ENCODE measurements at places on chromosomes 11 and 22.

GRCh38 chr22:48300877-48301276 lies 1526.8 kb downstream of the BRD1 start:
- DNase-seq, result no peak

DNA sequence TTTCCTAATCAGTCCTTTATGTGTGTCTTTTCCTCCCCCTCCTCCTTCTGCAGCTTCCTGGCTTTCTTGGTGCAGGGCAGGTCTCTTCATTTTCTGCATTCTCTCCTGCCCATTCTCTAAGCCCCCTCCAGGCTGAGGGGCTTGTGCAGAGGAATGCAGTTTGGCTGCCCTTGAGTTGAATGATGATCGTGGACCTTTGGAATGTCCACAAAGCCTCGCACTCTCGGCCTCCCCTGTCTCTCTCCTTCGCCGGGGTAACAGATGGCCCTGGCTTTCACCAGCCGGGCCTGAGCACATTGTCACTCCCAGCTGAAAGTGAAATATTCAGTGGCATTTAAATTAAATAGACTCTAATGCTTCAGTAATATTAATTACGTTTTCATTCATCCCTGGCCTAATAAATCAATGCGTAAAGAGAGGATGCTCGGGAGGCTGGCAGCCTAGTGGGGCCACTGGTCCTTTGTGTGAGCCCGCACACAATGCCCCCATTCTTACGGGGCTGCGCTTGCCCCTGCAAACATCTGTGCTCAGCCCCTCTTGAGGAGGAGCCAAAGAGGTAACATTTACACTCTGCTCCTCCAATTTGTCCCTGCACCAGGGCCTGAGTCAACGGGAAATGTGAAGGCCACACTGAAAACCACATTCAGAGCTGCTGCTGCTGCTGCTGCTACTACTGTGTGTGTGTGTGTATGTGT lies 64.9 kb upstream of the PAX6 start:
- no peak for DNase-seq

GRCh38 chr11:83311701-83312100 lies 25.5 kb upstream of the CCDC90B start:
- DNase-seq, result no peak

- DNase-seq, result no peak
Observed at GRCh38 chr11:67268962-67269268, 2.6 kb downstream of the GRK2 start.

GRCh38 chr11:11865449-11865848 lies 23.7 kb downstream of the USP47 start:
- DNase-seq, result peak; percentile 64

- no peak for DNase-seq
Observed at GRCh38 chr22:50004918-50005317, 7.6 kb downstream of the IL17REL start.

- DNase-seq, result no peak
Observed at GRCh38 chr11:2295971-2296912, 5.5 kb downstream of the C11orf21 start.

DNA sequence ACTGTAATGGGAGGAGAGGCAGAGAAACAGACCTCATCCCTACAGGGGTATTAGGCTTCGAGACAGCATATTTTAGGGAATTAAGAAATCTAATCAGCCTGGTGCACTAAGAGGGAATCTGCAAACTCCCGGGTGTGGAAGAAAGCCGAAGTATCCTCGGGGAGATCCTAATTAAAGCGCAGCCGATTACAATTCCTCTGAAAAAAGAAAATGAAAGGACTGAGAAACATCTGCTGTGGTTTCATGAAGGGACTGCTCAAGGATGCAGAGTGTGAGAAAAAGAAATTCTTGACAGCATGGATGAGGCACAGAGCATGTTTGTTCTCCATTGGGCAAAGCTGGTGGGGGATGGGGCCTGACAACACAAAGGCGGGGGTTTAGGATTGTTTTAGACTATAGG lies 290.0 kb upstream of the LARGE1 start:
- no peak for DNase-seq

- no peak for DNase-seq
Observed at GRCh38 chr11:118117790-118118601, 31.2 kb upstream of the SMIM35 start.

DNA sequence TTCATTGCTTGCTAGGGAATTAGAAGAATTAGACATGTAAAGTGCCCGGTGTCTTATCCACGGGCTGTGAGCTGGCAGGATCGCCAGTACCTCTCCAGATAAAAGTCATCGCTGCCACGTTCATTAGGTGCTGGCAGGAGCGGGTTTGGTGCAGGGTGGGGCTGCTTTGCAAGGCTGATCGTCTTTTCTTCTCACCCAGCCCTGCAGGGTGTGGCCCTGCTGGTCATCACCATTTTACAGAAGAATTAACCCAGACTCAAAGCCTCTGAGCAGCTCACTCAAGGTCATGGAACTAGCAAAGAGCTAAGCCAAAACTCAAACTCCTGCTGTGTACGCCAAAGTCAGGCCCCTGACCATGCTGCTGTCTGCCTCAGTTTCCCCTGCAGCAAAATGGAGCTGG lies 6.1 kb upstream of the FGF4 start:
- DNase-seq, result no peak

DNA sequence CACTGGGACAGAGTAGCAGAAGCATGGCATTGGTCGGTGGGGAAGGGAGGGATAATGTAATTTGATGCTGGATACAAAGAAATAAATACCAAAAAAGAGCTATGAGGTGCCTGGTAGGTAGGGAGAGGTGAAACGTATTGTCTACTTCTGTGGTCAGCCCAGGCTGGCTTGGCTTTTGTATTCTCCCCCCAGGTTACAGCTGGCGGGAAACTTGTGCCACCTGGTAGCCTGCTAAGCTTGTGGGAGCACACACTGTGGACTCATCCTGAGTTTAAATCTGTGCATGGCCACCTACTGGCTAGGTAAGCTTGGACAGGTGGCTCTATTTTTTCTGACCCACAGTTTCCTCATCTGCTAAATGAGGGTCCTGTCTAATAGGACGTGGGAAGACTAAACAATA lies 165.2 kb upstream of the E2F8 start:
- DNase-seq, result no peak

DNA sequence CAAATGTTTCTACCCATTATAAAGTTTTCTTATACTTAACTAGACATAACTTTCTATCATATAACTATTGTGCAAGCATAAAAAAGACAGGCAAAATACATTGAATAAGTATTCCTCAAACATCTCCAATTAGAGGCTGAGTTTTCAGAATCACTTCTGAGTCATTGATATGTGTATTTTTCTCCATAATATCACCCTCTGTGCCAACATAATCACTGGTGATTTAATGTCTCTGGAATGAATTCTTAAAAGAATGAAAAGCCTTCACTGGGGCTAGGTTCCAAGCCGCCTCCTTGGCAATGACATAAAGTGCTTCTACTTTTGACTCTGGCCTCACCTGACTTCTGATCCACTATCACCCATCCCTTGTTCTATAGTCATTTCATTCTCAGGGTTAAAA lies 197.0 kb upstream of the E2F8 start:
- DNase-seq, result no peak

DNA sequence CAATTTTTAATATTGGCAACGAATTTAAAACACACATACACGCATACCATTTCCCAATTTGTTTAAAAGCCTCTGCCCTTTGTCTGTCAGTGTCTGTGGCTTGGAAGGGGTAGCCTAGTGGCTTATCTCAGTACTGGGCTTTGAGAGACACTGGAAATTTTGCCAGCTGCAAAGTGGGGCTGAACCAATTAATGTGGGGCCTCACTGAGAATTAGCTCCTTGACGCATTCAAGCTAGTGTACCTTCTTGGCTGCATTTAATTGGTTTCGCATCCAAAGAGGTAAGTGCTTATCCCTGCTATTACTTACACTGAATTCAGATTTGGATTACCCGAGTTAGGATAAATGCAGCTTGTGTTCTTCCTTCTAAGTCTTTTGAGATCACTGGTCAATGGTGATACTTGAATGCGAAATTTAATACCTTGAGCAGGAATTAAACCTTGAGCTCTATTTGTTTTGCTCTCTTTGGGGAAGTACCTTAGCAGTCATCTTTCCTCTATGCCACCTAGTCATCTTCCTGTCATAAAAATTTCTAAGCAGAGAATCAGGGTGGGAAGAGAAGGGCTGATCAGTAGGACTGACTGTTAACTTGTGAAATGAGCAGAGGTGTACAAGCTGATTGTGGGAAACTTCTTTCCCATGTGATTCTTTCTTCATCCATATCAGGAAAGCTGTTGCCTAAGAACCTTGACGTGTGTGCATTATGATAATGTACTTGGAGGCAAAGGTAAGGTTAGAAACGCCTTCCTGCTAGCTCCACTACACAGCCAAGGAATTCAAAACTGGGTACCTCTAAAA lies 187.7 kb upstream of the E2F8 start:
- DNase-seq, result no peak

GRCh38 chr11:45157247-45158209 lies 11.1 kb downstream of the PRDM11 start:
- no peak for DNase-seq

- DNase-seq, result no peak
Observed at GRCh38 chr22:40403141-40403540, 32.7 kb downstream of the SGSM3 start.

- DNase-seq, result no peak
Observed at GRCh38 chr11:134414766-134415765, 3.0 kb upstream of the B3GAT1 start.

- DNase-seq, result peak; percentile 55
Observed at GRCh38 chr11:78420796-78421209, 3.2 kb upstream of the GAB2 start.

- DNase-seq, result no peak
Observed at GRCh38 chr11:17573526-17573925, 26.5 kb downstream of the OTOG start.

GRCh38 chr11:19365743-19366410 lies 125.1 kb upstream of the E2F8 start:
- no peak for DNase-seq

GRCh38 chr11:8671193-8671612 lies 11.3 kb downstream of the TRIM66 start:
- DNase-seq, result peak; percentile 83

GRCh38 chr11:64744544-64745188 lies 724 bp upstream of the RASGRP2 start:
- no peak for DNase-seq

GRCh38 chr11:2718817-2719438 lies 19.1 kb upstream of the KCNQ1OT1 start:
- DNase-seq, result no peak

GRCh38 chr22:24105013-24105360 lies 76.3 kb upstream of the SUSD2 start:
- DNase-seq, result no peak

- no peak for DNase-seq
Observed at GRCh38 chr11:44264761-44265160, 45.2 kb downstream of the ALX4 start.

DNA sequence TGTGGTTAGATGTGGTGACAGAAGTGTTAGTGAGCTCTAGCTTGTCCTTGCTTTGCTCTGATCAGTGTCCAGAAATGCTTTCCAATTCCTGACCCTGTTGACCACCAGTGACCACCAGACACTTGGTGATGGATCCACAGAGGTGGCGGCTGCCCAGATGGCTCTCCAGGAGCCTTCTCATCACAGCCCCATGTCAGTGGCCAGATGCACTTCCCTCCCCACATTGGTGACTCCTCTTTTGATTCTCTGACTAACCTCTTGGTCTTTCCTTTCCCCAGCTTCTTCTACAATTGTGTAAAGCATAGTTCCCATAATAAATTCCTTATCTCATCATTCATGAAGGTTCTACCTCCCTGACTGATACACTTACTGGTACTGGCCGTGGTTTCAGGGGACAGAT lies 40.1 kb upstream of the CXCR5 start:
- DNase-seq, result no peak

- no peak for DNase-seq
Observed at GRCh38 chr11:131669401-131669780, 299.0 kb downstream of the NTM start.

GRCh38 chr11:10002221-10002620 lies 291.8 kb downstream of the SBF2 start:
- no peak for DNase-seq

DNA sequence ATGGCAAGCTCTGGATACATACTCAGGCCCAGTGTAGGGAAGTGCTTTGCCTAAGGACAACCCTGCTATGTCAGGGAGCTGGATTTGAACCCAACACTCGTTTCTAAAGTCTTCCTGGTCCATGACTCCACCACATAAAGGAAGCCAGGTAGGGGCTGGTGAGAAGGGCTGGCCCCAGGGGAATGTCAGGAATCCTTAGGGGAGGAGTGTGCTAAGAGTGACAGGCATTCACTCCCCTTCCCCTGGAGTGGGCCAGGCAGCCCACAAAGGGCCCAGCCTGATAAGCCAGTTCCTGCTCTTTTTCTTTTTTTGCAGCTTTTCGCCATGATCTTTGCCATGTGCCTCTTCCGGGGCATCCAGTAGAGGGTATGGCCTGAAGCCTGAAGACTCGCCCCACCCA lies 21.9 kb downstream of the TP53I11 start:
- DNase-seq, result no peak

- DNase-seq, result no peak
Observed at GRCh38 chr11:31443802-31444201, 65.6 kb downstream of the IMMP1L start.

- peak; percentile 21 for DNase-seq
Observed at GRCh38 chr11:59615120-59615636, 396 bp downstream of the OSBP start.

- DNase-seq, result no peak
Observed at GRCh38 chr11:96905143-96905542, 515.3 kb downstream of the JRKL start.

DNA sequence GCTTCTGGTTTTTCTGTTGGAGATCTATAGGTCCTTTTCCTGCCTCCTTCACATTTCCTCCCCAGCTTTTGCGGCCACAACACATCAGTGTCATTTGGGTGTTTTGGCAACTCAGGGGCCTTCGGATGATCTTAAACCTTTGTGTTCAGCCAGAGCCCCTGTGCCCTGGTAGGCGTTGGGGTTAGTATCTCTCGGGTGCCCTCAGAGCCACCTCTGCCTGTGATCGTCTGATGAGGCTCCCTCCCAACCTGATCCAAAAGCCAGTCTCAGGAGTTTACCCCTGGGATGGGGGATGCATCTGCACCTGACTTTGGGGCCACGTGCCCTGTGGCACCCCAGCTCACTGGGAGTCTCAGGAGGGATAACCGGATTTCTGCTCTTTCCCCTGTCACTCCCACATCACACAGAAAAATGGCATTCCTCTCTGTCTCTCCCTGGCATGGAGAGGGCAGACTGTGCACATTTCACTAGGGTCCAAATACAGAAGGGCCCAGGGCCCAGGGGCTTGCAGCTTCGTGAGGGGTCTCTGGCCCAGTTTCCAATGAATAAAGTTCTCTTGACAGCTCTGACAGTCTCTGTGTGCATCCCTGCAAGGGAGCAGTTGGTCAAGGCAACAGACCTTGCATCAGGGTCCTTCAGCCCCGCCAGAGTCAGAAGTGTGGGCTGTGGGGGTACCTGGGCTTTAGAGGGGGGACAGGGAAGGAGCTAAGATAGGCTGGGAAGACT lies 2.6 kb downstream of the RNF26 start:
- DNase-seq, result no peak

GRCh38 chr22:44838316-44839016 lies 86.1 kb downstream of the ARHGAP8 start:
- DNase-seq, result no peak

DNA sequence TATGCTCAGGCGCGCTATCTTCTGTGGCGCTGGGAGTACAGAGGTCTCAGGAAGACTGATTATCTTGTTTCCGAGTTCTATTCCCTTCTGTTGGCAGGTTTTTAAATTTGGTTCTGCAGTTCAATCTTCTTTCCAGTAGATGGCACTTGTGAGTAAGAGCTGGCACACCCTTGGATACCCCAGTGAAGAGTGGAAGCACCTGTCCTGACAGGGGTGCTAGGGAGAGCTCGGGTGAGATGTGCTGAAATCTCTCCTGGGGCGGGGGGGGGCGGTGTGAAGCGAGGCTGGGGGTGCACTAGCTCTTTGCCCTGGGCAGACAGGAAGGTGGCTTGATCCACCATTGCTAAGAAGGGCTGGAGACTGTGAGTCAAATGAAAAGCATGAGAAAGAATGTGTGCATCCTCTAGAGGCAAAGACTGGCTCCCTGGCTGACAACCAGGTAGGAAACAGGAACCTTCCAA lies 679.9 kb upstream of the CCDC179 start:
- DNase-seq, result peak; percentile 53
